Memory B cell (primary cell): ENCODE measurements at places on chromosomes 12 and 14.

DNA sequence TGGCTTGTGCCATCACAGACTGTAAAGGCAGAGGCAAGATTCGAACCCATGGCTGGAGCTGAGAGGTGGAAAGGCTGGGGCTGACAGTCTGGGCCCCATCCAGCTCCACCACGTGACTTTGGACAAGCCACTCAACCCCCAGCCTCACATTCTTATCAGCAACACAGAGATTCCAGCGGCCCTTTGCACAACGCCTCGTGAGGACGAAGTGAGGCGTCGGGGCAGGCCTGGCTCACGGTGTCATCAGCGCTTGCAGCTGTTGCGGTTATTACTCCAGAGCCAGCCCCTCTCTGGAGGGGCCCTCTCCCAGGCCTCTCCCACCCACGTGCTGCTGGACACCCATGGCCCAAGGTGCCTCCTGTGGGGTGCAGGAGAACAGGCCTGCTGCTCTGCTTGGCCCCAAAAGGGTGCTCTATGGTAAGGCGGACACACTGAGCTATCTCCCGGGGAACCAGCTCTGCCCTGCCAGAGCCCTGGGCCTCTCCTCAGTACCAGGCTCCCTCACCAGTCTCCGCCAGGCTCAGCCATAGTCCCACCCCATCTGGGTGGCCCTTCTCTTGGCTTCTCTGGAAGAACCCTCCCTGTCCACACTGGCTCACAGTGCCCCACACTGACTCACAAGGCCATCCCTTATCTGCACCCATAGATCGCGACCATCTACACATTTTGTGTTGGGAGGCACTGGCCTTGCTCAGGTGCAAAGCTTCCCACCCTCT, 21.1 kb downstream of the CHGA start:
- no peak for DNase-seq

DNA sequence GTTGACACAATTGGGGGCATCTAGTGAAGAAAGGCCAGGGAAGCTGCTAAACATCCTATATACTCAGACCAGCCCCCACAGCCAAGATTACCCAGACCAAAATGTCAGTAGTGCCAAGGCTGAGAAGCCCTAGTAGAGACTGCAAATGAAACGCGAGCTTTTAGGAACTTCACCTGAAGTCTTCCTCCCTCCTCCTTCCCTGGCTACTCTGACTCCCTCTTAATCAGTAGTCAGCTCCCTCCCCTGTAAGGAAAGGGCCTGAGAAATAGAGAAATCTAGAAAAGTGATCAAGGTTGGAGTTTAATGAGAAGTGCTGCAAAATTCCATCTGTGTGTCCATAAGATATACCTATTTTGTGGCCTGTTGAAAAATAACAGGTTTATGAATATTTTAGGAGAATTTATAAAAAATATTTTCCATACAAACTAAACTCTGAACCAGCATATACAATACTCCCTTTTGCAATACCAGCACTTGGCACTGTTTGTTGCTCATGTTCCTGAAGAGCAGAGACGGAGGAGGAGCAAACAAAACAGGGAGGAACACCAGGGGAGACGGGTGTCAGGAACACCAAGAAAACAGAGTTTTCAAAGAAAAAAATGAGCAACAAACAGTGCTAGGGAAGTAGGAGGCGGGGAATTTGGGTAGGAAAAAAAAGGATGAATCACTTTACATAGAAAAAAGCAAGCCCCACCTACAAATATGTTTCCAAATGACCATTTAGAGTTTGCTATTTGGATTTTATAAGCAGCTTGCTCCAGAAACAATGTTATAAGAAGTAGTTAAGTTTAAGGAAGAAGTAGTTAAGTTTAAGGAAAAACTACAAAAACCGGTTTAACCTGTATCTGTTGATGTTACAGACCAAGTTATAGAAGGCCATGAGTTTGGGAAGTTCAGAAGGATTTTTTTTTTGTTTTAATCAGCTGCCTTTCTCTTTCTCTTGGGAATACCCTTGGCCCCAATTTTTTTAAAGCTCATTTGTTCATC, 282.1 kb upstream of the GRIP1 start:
- no peak for DNase-seq

DNA sequence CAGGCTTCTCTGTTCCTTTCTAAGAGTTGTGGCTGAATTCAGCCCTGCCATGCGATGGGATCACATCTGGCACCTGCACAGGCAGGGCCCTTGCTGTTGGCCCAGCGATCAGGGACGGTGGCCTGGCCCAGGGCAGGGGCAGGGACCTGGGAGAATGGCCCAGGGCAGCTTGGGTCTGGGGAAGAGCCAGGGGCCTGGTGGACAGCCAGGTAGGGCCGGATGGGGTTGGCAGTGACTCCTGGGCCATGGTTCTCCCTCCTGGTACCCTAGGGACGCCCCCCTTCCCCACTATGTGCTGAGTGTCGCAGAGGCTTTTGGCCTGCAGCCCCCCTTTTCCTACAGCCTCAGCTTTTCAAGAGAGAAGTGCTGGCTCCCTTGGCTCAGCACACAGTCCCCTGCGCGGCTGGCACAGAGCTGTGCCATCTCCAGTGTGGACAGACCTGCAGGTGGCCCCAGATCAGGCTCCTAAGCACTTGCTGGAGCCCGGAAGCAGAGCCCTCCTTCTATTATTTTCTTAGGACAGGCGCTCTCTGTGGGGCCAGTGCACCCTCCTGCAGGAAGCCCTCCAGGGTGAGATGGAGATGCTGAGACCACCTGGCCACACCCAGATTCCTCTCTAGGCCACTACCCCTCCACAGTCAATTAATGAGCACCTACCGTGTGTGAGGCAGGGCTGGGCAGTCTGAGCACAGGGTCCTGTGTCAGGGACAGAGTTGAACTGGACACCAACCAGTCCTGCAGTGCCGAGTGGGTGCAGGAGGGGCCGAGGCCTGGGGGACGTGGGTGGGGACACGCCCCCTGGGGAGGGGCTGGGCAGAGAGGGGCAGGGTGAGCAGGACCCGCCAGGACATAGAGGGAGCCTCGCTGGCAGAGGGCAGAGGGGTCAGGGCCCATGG, 267.6 kb downstream of the ADGRD1 start:
- DNase-seq = no peak

DNA sequence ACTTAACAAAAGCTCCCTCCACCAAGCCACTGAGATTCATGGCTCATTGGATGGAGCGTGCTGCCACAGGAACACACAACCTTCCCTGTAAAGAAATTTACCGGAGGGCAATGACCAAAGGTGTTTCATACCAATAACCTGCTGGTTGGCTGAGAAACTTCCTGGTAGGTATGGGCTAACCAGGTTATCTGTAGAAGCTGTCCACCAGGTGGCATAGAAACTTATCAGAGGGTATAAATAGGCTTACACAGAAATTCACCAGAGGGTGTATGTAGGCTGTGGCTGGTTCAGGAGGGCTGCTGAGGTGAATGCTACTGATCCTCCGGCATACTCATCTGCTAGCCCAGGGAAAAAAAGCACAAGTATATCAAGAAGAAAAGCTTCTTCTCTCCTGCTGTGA, 27.1 kb upstream of the MTERF2 start:
- DNase-seq = no peak

DNA sequence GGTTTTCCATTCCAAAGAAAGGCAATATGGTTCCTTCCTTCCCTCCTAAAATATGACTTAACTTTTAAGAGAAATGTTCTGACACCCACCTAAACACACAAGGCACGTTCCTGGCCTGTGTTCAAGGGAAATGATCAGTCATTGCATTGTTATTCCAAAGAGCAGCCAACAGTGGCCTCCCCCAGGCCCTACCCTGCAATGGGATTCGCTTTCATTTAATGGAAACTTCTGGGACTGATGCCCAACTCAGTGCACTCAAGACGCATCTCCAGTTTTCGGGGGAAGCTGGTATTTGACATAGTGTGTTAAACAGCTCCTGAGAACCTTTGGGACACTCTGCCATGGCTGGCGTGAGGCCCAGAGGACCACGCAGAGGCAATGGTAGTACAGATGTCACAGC, 65.9 kb downstream of the DDX51 start:
- no peak for DNase-seq

- DNase-seq = no peak
Measured at GRCh38 chr12:65082406-65082805, 38.7 kb downstream of the WIF1 start.

GRCh38 chr14:98871796-98872195, 400.2 kb downstream of the BCL11B start:
- no peak for DNase-seq

DNA sequence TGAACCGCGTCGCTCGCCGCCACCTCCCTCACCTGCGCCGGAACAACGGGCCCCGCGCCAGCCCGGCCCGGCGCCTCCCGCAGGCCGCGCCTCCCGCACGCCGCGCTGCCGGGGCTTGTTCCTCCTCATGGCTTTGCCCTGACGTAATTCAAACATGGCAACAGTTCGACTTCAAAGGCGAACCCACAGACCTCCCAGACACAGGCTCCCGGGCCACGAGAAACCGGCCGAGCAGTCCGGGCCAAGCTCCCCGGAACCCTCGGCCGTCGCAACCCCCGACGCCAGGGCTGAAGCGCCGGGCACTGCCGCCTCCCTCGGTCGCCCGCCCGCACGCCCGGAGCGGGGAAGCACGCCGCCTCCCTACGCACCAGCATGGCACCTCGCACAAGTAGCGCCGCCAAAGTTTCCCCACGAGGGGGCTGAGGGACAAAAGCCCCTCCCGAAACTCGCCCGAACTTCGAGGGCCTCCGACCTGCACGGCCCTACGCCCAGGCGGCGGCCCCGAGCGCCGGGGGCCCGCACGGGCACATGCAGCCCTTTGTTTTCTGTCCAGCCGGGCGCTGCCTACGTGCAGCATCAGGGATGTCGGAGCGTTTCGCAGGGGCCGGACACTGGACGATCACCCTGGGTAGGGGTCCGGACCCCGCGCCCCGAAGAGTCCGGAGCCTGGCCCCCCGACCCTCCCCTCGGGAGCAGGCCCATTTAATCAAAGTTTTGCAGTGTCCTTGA, 1.7 kb downstream of the SINHCAF start:
- peak; percentile 81 for DNase-seq

DNA sequence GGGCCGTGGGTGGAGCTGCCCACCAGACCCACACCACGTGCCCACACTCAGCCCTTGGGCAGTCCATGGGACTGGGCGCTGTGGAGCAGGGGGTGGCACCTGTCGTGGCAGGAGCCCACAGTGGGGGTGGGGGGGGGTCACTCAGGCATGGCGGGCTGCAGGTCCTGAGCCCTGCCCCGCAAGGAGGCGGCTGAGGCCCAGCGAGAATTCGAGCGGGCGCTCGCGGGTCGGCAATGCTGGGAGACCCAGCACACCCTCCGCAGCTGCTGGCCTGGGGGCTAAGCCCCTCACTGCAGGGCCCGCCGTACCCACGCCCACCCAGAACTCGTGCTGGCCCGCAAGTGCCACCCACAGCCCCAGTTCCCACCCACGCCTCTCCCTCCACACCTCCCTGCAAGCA, 132.6 kb upstream of the GARIN2 start:
- no peak for DNase-seq

DNA sequence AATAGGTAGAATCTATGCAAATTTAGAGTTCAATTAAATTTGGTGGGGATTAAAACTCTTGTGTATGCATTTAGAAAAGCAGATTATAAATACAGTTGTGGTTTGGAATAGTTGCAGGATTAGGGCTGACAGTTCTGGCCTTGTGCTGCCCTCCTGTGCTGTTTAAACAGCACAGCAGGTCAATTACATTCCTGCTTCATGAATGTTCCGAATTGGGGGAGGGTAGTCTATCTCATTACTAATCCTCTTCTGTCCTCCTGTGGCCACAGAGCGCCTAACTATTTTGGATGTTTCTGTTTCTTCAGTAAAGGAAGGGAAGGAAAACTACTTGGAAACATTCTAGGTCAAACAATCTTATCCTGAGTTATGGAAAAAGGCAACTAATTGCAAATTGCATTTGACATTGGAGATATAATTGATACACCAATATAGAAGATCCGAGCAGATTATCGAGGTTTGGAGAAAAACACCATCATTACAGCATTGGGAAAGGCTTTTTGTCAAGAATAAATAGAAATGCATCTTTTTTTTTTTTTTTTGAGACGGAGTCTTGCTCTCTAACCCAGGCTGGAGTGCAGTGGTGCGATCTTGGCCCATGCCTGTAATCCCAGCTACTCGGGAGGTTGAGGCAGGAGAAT, 8.7 kb upstream of the GPR19 start:
- DNase-seq = no peak

DNA sequence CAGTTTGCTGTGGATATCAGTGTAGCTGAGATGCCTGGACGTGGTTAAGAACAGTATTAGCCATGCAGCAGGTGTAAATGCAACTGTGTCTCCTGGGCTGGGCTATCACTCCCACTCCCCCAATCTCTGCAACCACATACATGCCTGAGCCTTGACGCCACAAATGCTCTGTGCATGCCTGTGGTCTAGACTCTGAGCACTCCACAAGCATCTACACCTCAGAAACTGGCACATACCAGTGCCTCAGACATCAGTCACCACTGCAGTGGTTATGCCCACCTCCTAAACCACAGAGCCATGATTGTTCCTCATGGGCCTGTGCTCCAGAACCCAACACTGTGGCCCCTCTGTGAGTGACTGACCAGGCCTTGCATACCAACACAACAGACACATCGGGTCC, 226.8 kb upstream of the ALG10 start:
- no peak for DNase-seq

GRCh38 chr14:84922370-84922769, 607.6 kb upstream of the FLRT2 start:
- DNase-seq = no peak

- DNase-seq = no peak
Measured at GRCh38 chr14:91523972-91524371, 13.9 kb upstream of the PPP4R3A start.

- DNase-seq = peak; percentile 44
Measured at GRCh38 chr14:92400579-92401444, 77.8 kb downstream of the SLC24A4 start.

DNA sequence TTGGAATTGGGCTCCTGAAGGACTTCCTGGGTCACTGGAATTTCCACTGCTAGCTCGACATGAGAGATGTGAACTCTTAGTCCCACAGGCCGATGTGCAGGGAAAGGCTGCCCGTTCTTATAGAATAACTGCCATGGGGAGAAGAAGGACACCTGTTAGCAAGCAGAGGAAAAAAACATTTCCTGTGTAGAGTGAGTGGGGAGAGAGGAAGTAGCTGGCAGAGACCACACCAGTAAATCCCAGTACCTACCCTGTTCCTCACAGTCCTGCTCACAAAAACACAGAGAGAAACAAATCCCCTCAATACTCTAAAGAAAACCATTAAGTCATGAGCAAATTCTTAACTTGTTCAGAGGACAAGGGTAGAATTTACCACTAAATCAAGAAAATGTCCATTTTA, 29.5 kb downstream of the AREL1 start:
- DNase-seq = no peak

- no peak for DNase-seq
Measured at GRCh38 chr14:48580692-48581091, 905.3 kb upstream of the MDGA2 start.

- DNase-seq = no peak
Measured at GRCh38 chr12:124332058-124332672, 37.3 kb downstream of the RFLNA start.

- DNase-seq = no peak
Measured at GRCh38 chr12:18419311-18419710, 158.0 kb downstream of the PIK3C2G start.

DNA sequence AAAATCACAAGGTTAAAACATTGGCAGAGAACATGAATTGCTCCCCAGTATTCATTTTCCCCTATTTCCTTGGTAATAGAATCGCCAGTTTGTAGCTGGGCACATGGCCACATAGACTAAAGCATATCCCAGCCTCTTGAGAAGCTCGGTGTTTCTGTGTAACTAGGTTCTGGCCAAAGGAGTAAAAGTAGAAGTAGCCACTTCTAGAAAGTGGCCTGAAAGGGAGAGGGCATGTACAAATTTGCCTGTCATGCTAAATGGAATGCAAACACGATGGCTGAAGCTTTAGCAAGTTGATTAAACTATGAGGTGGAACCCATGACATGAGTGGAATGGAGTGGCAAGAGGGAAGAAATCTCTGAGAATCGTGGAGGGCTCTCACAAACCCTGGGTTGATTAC, 173.7 kb upstream of the EGLN3 start:
- no peak for DNase-seq

GRCh38 chr12:109873653-109874052, 6.7 kb downstream of the GLTP start:
- DNase-seq = no peak
